ENCODE measurements at places on chromosomes 4 and X.

- DNase-seq: no peak
Measured at GRCh38 chr4:71141125-71141524, 147.7 kb downstream of the DCK start.

GRCh38 chr4:5114950-5115349 lies 63.7 kb downstream of the STK32B start:
- DNase-seq: no peak

- no peak for DNase-seq
Measured at GRCh38 chrX:102950908-102951866, 14.1 kb downstream of the RAB40AL start.

DNA sequence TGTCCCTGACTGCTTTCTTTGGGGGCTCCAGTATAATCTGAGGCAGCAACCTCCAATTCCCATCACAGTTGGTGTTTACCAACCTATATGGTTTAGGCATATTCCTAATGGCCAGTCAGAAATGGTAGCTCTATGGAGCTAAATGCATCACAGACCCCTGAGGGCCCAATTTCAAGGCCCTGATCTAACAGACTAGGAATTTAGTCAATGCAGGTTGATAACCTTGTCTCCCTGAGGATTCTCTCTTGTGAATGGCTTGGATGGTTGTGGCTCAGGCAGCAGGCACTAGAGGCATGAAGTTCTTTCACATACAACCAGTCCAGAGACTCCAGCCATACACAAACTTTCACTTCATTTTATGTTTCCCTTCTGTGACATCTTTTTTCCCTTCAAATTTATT lies 59.4 kb downstream of the TMPRSS11F start:
- DNase-seq: no peak

- no peak for DNase-seq
Measured at GRCh38 chrX:39725928-39726619, 371.7 kb downstream of the BCOR start.

DNA sequence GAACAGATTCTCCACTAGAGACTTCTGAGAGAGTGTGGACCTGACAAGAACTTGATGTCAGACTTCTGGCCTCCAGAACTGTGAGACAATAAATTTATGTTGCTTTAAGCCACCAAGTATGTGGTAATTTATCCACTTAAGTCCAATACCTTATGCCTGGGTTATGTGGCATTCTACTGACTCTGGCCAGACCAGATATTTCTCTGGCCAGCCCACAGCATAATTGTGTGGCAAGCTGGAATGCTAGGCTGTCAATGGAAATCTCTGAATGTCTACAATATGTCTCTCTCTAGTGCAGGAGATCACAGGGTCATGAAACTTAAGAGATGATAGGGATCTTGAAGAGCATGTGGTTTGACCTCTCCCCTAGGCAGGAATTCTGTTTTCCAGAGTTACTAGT lies 251.0 kb downstream of the ZNF674 start:
- DNase-seq: no peak

GRCh38 chrX:45778616-45779015 lies 577.9 kb upstream of the DIPK2B start:
- no peak for DNase-seq

DNA sequence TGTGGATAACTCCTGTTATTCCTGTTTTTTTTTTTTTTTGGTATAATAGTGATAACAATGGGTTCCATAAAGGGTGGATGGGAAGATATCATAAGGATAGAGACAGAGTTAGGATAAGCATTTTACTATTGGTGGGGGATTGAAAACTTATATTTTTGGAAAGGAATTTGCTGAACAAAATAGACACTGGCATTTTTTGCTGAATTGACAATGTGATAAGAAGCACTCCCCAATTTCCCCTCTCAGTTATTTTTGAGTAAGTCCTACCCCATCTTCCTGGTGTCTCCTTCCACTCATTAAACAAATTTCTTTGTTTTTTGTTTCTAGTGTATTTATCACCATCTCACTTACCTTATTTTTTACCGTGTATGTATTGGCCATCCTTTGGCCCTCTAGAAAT lies 55.8 kb downstream of the AMELX start:
- no peak for DNase-seq
